ENCODE measurements at places on chromosomes 12 and 14. TPM values are rescaled to one million over a fixed set of nuclear protein-coding genes. Genes with fewer than 3 reads are reported as not detected.

RASAL1 gene
- total RNA-seq: 13.9 TPM

USP5 gene
- 59.7 TPM for total RNA-seq

CHMP4A gene
- 102 TPM for total RNA-seq

IAPP gene
- not detected for total RNA-seq

AVPR1A gene
- not detected for total RNA-seq

CABP1 gene
- total RNA-seq: not detected

SLC39A2 gene
- 0.25 TPM for total RNA-seq

GPR84 gene
- not detected for total RNA-seq
